ENCODE measurements at places on chromosomes 7 and 10. TPM values are rescaled to one million over a fixed set of nuclear protein-coding genes. Genes with fewer than 3 reads are reported as not detected.

- H3K27ac ChIP-seq, result peak overlapping the region; percentile 41
- H3K4me3 ChIP-seq, result no peak overlapping the region
- H3K27me3 ChIP-seq, result no peaks in the 10 kb centered on the region
Observed at GRCh38 chr7:102061981-102062390, 224.7 kb upstream of the SH2B2 start.

GRCh38 chr10:71409516-71410104, 12.9 kb downstream of the CDH23 start:
- peaks cover 4% of the 10 kb centered on the region for H3K27me3 ChIP-seq
- no peak overlapping the region for H3K4me3 ChIP-seq
- no peak overlapping the region for H3K27ac ChIP-seq
- H3K4me1 ChIP-seq, result no peaks in the 10 kb centered on the region
- no peak for DNase-seq

DNA sequence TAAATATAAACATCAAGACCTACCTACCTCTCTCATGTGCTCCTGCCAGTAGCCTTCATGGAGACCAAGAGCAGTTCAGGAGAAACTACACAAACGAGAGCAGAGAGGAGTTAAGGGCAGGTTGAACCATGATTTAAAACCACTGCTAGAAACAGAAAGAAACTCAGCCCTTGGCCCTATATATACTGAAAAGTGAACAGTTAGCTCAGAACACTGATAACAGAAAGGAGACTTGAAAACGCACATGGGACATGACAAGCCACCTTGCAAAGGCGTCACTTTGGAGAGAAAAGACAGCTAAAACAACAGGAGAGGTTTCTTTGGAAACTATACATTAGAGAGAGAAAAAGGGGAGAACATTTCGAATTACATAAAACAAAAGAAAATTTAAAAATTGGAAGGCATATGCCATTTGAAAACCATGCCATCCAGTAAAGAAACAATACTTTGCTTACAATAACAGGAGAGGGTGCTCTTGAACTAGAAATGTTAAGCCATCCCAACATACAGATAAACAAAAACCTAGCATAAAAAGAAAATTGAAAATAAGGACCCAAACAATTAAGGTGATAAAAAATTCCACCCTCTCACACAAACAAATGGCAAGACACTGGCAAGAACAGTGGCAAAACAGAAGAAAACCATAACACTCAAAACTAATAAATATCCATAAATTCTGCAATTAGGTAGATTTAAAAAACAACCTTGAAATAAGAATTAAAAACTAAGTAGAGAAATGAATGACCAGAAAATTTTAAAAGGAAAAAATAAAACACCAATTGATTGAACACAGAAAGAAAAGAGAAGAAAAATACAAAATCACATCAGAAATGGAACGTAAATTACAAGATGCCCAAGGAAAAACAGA, 232.7 kb downstream of the IMMP2L start:
- no peak overlapping the region for H3K27ac ChIP-seq
- H3K27me3 ChIP-seq, result no peaks in the 10 kb centered on the region
- no peak overlapping the region for H3K4me3 ChIP-seq
- no peaks in the 10 kb centered on the region for H3K4me1 ChIP-seq
- H3K36me3 ChIP-seq, result no peaks in the 10 kb centered on the region

DNA sequence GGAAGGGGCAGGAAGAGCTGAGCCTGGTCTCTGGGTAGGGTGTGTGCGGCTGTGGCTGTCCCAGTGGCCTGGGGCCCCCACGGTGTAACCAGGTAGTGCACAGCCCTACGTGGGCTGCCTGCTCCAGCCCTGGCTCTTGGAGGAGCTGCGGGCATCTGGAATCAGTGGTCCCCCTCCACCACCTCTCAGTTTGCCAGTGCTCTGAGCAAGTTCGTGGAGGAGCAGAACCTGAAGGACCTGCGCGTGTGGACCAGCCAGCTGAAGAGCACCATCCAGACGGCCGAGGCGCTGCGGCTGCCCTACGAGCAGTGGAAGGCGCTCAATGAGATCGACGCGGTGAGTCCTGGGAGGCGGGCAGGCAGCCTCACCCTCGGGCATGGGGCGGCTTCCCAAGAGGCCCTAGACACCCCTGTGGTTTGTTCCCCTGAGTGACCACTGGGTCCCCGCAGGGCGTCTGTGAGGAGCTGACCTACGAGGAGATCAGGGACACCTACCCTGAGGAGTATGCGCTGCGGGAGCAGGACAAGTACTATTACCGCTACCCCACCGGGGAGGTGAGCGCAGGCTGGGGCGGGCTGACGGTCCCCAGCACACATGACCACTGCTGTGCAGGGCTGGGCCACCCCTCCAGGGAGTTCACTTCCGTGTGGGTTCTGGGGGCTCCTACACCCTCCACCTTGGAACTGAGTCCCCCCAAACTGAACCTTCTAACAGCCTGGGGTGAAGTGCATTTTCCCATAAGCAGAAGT, 18.6 kb downstream of the PFKFB3 start:
- H3K27me3 ChIP-seq, result peaks cover 1% of the 10 kb centered on the region
- no peaks in the 10 kb centered on the region for H3K4me1 ChIP-seq
- H3K4me3 ChIP-seq, result no peak overlapping the region
- no peak overlapping the region for H3K27ac ChIP-seq

DNA sequence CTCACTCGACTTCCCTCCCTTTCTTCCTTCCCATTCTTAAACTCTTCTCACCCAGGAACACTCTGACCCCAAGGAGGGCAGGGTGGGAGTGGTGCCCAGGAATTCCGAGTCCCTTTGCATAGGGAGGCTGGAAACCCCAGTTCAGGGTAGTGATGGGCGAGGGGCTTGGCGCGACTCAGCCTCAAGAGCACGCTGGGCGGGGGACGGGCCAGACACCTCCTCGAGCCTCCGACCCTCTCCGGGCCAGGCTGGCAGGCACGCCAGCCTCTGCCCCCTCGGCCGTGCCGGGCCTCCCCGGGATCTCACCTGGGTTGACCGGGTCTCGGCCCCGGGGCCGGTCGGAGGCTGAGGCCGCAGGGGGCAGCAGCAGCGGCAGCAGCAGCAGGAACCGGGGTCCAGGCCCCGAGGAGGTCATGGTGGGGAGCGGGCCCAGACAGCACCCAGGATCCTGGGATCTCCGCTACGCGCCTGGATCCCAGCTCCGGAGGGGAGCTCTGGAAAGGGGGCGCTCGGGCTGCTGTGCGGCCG, 457 bp downstream of the PLOD3 start:
- H3K4me1 ChIP-seq, result peaks cover 39% of the 10 kb centered on the region
- peak overlapping the region; percentile 89 for H3K27ac ChIP-seq
- H3K27me3 ChIP-seq, result peaks cover 12% of the 10 kb centered on the region
- no peak for DNase-seq

DNA sequence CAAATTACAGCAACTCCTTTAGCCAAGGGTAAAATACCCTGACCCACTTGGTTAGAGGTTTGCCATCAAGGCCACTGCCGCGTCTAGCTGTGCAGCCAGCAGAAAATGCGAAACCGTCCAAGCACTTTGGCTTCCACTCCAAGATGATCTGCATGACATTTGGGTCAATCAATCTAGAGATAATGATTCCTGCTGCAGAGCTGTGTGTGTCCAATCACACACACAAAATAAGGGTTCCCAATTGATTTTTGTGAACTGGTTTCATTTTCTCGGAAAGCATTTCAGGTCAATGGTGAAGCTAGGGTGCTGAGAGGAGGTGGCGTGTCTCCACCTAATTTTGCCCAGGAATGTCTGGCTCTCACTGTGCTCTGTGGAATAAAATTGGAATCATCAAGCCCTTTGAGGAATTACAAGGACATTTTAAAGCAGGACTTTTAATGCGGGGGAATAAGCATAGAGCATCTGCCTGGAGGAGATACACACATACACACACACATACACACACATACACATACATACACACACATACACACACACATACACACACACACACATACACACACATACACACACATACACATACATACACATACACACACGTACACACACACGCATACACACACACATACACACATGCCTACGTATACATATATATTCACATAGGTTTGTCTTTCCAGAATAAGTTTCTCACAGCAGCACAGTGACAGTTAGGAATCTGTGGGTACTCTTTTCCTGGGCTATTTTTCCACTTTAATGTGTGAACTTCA, 59.5 kb downstream of the ACADSB start:
- no peak overlapping the region for H3K27ac ChIP-seq
- H3K36me3 ChIP-seq, result no peaks in the 10 kb centered on the region
- no peak overlapping the region for H3K4me3 ChIP-seq
- no peak for DNase-seq
- no peaks in the 10 kb centered on the region for H3K4me1 ChIP-seq

- no peaks in the 10 kb centered on the region for H3K36me3 ChIP-seq
- H3K27ac ChIP-seq, result no peak overlapping the region
- H3K4me1 ChIP-seq, result no peaks in the 10 kb centered on the region
- H3K27me3 ChIP-seq, result no peaks in the 10 kb centered on the region
Observed at GRCh38 chr7:147106746-147107145, 990.1 kb downstream of the CNTNAP2 start.

DNA sequence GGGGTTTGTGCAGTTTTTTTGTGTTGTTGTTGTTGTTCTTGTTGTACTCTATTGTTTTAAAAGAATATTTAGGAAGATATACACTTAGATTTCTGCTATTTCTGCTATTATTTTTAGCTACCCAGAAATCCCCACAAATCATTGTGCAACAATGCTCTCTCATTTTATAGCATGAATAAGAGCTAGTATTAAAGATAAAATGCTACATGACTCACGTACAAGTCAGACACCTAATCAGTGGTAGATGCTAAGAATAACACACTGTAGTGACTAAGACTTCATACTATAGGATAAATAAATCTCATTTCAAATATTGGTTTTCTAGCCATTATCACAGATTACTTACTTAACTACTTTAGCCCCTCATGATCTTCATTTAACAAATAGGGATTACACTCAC, 920.5 kb downstream of the KCNMA1 start:
- H3K4me1 ChIP-seq, result no peaks in the 10 kb centered on the region
- no peak overlapping the region for H3K27ac ChIP-seq
- H3K4me3 ChIP-seq, result no peak overlapping the region
- peaks cover 3% of the 10 kb centered on the region for H3K36me3 ChIP-seq
- no peak for DNase-seq
- H3K27me3 ChIP-seq, result no peaks in the 10 kb centered on the region

DNA sequence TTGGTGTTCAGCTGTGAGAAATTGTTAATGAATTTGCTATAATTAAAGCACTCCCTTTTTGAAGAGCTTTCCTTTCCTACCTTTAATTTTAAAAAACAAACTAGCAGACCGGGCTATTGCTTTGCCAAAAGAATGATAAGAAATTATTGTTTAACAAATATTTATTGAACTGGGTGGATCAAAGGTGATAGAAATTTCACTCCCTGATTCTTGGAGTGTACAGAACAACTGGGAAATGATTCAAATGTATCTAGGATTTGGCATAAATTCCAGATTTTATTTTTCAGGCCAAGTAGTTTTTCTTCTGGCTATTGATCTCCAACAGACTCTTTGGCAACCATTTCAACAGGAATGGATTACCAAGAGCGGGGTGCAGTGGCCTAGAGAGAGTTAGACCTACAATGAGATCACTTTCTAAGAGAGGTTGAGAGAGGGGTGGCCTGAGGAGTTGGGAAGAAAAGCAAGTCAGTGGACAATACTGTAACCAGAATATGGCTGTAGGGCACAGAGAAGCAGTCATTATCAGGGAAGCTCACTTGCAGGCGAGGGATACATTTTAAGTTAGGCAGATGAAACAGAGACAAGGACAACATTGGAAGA, 71.9 kb downstream of the PLXDC2 start:
- H3K4me1 ChIP-seq, result peaks cover 6% of the 10 kb centered on the region
- H3K27me3 ChIP-seq, result no peaks in the 10 kb centered on the region
- no peaks in the 10 kb centered on the region for H3K36me3 ChIP-seq
- no peak overlapping the region for H3K4me3 ChIP-seq
- no peak overlapping the region for H3K27ac ChIP-seq
- DNase-seq, result no peak

GRCh38 chr10:110225441-110225755, 18.0 kb downstream of the MXI1 start:
- no peaks in the 10 kb centered on the region for H3K36me3 ChIP-seq
- no peak for DNase-seq
- peaks cover 5% of the 10 kb centered on the region for H3K27me3 ChIP-seq
- peak overlapping the region; percentile 83 for H3K27ac ChIP-seq
- peaks cover 27% of the 10 kb centered on the region for H3K4me1 ChIP-seq
- H3K4me3 ChIP-seq, result peak overlapping the region; percentile 86

- H3K27me3 ChIP-seq, result no peaks in the 10 kb centered on the region
- H3K27ac ChIP-seq, result no peak overlapping the region
Observed at GRCh38 chr7:79702116-79702515, 248.6 kb upstream of the MAGI2 start.

DNA sequence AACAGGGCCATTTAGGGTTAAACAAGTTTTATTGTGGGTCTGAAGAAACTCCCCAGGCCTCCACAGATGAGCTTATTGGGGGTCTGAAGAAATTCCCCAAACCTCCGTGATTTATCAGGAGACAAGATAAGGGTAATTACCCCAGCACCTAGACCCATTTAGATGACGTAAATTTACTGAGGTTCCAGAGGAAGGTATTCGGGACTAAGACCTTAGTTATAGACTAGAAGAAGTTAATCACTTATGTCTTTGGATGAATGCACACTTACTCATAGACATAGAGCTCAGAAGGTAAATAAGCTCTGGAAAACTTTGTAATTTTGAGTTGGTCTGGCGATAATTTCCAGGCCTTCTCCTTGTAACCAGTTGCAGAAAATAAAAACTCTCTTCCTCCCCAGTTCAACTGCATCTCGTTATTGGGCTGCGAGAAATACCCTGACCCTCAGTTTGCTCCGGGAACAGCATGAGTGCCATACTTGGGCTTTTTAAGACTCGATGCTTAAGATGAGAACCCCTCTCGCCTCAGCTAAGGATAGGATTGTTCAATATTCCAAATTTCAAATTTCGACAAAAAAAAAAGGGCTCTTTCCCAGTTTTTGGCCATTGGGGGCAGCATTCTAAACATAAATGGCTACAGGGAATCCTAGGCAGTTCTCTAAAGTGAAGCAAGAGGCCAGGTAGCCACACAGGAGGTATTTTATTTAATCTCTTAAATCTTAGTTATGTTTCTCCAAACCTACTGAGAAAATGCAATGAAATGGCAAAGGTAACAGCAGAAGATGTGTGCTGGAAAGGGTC, 74.7 kb upstream of the PFKP start:
- H3K27ac ChIP-seq, result no peak overlapping the region
- no peaks in the 10 kb centered on the region for H3K4me1 ChIP-seq
- H3K27me3 ChIP-seq, result peaks cover 11% of the 10 kb centered on the region

Gene VWA2
- polyA plus RNA-seq, result not detected

Gene SPRN
- polyA plus RNA-seq, result 0.37 TPM

Gene GPNMB
- polyA plus RNA-seq, result not detected

Gene CACNB2
- polyA plus RNA-seq, result not detected

Gene CNNM1
- not detected for polyA plus RNA-seq

Gene GRID2IP
- polyA plus RNA-seq, result not detected

Data from immature natural killer cell (primary cell).